AG04450 (cell line): ENCODE measurements at places on chromosomes 16 and 17.

- DNase-seq: no peak
Observed at GRCh38 chr17:33686171-33686570, 393.1 kb upstream of the ASIC2 start.

GRCh38 chr16:81707411-81708265 lies 71.5 kb upstream of the PLCG2 start:
- DNase-seq: no peak

GRCh38 chr16:9476744-9477143 lies 385.3 kb downstream of the HAPSTR1 start:
- no peak for DNase-seq

DNA sequence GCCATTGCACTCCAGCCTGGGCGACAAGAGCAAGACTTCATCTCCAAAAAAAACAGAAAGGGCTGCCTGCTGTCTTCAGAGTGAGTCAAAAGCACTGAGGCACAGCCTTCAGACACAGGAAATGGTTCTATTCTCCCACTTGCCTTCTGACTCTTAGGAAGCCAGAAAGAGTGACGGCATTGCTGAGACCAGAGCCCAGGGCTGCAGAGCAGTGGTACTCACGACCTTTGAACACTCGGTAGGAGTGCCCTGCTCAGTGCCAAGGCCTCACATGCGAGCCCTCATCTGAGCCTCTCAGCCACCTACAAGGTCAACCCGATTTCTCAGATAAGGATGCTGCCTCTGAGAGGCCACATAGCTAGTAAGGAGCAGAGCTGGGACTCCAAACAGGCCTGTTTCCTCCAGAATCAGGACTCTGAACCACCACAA lies 3.5 kb upstream of the ITGAE start:
- DNase-seq: no peak

GRCh38 chr17:48908853-48909394 lies 717 bp downstream of the UBE2Z start:
- peak; percentile 65 for DNase-seq

DNA sequence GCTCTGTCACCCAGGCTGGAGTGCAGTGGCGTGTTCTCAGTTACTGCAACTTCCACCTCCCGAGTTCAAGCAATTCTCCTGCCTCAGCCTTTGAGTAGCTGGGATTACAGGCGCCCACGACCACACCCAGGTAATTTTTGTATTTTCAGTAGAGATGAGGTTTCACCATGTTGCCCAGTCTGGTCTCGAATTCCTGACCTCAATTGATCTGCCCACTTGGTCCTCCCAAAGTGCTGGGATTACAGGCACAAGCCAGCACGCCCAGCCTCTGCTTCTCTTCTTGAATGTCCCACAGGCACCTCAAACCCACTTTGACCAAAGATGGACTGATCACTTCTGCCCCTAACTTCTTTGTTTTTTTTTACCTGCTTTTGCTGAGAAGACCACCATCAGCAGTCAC lies 4.6 kb upstream of the ARL5C start:
- DNase-seq: no peak

DNA sequence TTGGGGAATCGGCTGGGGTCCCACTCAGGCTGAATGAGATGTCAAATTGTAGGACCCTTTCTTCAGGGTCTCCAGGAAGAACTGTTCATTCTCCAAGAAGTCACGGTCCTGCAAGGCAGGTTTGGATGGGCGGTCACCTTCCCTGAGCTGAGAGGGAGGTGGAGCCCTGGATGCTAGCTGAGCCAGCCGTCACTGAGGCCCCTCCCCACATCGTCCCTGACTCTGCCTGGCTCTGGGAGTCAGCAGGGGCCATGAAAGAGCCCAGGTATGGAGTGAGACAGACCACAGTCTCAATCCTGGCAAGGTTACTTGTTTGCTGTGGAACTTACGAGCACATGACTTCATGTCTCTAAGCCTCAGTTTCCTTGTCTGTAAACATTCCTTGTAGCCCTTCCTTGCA lies 6.0 kb upstream of the MRPL38 start:
- no peak for DNase-seq

- DNase-seq: no peak
Observed at GRCh38 chr16:89765292-89765830, 44.0 kb downstream of the ZNF276 start.

DNA sequence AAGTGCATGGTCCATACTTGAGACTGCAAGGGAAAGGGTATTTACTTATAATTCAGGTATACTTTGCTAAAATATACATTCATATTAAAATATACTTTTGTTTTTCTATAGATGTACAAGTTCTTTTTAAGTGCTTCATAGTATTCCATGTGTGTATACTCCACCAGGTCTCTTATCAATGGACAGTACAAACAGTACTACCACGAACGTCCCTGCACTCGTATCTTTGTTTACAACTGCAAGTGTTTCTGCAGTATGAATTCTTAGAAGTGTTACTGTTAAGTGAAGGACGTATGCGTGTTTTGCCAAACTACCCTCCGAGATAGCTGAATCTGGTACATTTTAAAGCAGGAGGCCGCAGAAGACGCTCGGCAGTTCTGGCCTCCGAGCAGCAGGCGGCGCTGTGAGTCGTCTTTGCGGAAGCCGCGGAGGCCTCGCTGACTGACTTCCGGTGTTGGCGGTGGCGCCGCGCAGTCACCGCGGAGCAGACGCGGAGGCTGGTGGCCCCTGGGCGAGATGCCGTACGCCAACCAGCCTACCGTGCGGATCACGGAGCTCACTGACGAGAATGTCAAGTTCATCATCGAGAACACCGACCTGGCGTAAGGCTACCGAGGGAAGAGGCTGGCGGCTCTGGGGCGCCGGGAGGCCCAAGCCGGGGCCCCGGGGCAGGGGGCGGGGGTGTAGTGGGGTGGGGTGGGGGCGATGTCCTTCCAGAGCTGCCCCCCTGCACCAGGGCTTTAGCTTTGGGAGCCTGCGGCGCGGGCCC lies at the start of gene POLR2C:
TSS of gene POLR2C (plus strand) at position 471 of the 769 bp plus-strand sequence. CDS start at position 517, 46 bp downstream.
- peak; percentile 51 for DNase-seq

GRCh38 chr16:12788758-12789157 lies 14.9 kb downstream of the CPPED1 start:
- DNase-seq: no peak

GRCh38 chr17:75315541-75316243 lies 26.5 kb upstream of the SLC25A19 start:
- no peak for DNase-seq

DNA sequence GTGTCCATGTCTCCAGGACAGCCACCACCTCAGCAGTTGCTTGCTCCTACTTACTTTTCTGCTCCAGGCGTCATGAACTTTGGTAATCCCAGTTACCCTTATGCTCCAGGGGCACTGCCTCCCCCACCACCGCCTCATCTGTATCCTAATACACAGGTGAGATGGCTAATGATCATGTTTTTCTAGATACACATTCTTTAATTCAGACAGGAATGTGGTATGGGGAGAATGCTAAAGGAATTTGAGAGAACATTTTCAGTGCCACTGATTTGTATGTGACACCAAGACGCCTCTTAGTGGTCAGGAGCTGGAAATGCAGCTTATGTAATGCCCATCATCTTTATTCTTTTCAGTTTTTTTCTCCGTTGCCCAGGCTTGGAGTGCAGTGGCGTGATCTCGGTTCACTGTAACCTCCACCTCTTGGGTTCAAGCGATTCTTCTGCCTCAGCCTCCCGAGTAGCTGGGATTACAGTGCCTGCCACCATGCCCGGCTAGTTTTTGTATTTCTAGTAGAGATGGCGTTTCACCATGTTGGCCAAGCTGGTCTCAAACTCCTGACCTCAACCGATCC lies 8.9 kb upstream of the RAPGEFL1 start:
- DNase-seq: peak; percentile 41

GRCh38 chr16:82630688-82631087 lies 3.9 kb downstream of the CDH13 start:
- DNase-seq: no peak

DNA sequence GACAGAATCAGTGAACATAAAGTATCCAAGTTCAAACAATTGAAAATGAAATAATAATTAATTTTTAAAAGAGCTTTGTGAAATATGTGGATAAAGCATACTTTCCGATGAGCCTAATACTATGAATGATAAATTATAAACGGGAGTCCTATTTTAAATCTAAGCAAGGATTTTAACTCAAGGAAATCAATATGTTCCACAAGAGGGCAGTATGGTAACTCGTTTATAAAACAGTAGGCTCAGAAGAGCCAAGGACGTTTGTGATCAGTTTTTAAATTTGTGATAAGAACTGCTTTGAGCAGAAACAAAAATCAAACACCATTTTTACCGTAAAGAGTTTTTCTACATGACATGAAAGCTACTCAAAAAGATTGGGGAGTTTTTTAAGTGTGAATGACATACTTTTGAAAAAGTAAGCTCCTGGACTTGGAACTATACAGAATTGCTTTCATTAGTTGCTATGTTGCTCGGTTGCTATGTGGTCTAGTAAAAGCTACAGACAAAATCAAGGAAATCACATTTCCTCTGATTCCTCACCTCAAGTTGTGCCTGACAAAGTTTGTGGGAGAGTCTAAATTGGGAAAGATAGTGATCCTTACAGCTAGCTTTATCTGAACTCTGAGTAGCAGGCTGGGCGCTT lies 11.8 kb upstream of the TEKT1 start:
- DNase-seq: no peak

GRCh38 chr17:75900691-75901533 lies 3.8 kb downstream of the MRPL38 start:
- no peak for DNase-seq

GRCh38 chr17:35359398-35359797 lies 14.0 kb downstream of the SLFN11 start:
- no peak for DNase-seq

DNA sequence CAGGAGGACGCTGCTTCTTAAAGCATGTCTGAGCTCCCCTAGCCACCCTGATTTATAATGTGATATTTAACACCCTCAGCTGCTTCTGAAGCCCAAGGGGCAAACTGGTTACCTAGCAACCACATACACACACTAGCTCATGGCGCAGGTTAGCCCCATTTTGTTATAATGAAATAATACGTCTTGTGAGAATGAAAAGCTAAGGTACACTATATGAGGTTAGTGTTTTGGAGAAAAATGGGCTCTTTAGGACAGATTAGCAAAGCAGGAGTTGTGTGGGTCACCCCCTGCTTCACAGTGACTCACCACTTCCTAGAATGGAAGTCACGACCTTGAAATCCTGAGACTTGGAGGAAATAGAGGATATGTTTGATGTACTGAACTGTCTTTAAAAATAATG lies 404.8 kb upstream of the HSBP1 start:
- DNase-seq: no peak

DNA sequence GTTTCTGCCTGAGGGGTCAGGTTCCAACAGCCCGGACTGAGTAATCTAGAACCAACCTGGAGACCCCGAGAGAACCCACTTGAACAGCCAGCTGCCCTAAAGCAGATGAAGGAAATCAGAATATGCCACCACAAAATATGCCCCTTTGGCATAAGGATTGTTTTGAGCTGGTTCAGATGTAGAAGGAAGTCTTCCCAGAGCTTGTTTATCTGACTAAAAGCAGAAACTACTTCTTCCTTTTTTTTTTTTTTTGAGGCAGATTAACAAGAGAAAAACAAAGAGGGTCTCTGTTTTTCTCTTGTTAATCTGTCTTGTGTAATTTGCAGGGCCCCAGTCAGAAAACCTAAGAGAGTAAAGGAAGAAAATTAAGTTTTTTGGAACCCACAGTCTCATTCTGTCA lies 53.0 kb downstream of the PECAM1 start:
- DNase-seq: no peak

- no peak for DNase-seq
Observed at GRCh38 chr16:70692873-70693671, 7.2 kb upstream of the MTSS2 start.

DNA sequence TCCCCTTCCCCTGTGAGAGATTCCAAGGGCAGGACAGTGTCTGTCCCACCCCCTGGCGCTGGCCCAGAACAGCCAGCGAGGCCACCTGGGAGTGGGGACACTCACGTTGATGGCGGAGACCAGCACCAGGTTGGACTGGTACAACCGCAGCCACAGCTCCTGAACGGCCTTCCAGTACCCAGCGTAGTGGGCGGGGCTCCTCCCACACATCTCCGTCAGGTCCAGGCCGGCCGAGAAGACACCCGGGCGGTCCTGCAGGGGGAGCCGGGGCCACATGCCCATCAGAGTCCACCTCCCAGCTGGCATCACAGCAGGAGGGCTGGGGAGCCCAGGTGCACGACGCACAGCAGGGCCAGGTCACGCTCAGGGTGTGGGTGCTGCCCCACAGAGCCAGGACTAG lies 7.1 kb downstream of the ECI1 start:
- no peak for DNase-seq

- no peak for DNase-seq
Observed at GRCh38 chr16:78956859-78957258, 643.7 kb downstream of the MAF start.

DNA sequence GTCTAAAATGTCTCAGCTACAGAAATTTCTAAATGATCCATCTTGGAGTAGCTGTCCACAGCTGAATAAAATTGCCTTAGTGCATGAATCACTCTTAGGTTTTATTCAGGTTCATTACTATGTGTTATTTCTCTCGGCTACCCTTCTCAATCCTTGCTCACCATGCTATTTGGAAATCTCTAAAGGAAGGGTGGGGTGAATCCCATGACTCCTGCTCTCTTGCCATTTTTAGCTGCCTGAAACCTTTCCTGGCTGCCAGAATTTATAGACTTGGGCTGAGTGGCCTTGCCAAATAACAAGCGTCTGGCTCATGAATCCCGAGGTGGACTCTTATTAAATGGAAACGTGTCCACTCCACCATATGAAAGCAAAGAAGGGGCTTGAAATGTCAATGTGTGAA lies 936.1 kb upstream of the SOX9 start:
- DNase-seq: no peak

- DNase-seq: no peak
Observed at GRCh38 chr17:8747742-8748141, 3.1 kb upstream of the CCDC42 start.

GRCh38 chr17:4903051-4903818 lies at the start of gene CHRNE:
CHRNE (minus strand) TSS chr17:4903098; CDS start chr17:4903063, 35 bp downstream.
- DNase-seq: peak; percentile 56

DNA sequence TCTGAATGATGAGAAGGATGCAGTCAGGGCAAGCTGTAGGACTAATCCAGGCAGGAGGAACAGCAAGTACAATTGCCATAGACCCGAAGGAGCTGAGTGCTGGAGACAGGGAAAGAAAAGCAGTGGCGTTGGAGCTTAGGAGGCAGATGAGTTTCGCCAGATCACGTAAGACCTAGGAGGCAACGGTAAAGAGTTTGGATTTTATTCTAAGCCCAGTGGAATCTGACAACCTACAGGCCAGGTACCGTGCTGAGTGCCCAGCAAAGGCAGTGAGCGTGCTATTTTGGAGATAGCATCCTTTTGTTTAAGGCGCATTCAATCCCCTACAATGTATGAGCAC lies 1.2 kb downstream of the USP43 start:
- DNase-seq: no peak
